Mesenteric fat pad (tissue), 1 donor: ENCODE measurements at places on chromosomes 2 and 18. TPM values are rescaled to one million over a fixed set of nuclear protein-coding genes. Genes with fewer than 3 reads are reported as not detected.

The PNPT1 gene
- 22.8 TPM for total RNA-seq

The IL1RN gene
- total RNA-seq = 8.9 TPM

The PCARE gene
- total RNA-seq = 0.06 TPM

The KRTCAP3 gene
- total RNA-seq = 0.48 TPM

The RGPD3 gene
- total RNA-seq = 0.42 TPM

The MREG gene
- total RNA-seq = 5.7 TPM

The CROCC2 gene
- not detected for total RNA-seq

The SKOR2 gene
- total RNA-seq = not detected

The KANSL1L gene
- 14.6 TPM for total RNA-seq

The MBP gene
- 45.2 TPM for total RNA-seq

The GPR75 gene
- 2.5 TPM for total RNA-seq

DNA sequence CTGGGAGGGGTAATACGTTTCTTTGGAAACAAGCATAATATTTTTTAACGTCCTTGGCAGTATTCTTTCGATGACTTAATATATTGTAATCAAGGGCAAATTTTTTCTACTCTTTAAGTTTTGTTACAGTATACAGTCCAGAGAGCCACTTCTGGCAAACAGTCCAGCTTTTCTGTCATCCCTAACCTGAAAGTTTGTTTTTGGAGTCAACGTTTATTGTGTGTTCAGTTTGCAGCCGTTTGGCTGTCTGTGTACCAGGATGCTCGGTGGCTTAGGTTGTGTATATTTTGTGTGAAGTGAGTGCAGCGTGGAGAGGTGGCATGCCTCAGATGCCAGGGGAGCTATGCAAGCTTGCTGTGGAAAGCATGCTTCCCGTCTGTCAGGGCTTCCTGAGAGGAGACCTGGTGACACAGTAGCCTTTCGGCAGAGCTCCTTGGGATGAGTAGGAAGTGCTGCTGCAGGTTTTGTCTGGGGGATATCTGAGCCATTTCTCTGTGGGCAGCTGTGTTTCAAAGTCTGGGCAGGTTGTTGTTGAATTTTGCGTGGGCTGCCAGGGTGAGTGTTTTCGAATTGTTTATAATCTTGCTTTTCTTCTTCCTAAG is 14.7 kb downstream of the MAP3K20 start:
- DNase-seq = no peak

DNA sequence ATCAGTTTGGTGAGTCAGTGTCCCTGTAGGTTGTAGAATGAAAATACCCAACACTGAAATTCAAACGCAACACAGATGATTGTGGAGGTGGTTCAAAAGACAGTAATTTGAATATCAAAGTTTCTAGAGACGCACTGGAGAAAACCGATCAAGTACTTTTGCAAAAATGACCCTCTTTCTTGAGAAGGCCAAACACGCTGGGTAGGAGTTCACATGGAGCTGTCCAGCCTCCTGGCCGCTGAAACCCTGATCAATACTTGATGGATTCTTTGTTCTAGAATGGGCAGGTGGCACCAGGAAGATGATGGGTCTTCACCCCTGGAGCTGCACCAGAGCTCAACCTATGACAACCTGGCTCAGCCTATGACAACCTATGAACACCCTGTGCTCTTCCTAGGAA is 39.7 kb upstream of the UBE2F start:
- no peak for DNase-seq

GRCh38 chr18:14924226-14924625 is 176.3 kb downstream of the ANKRD30B start:
- no peak for DNase-seq

- peak; percentile 35 for DNase-seq
Observed at GRCh38 chr2:8488001-8488738, 193.7 kb upstream of the ID2 start.

DNA sequence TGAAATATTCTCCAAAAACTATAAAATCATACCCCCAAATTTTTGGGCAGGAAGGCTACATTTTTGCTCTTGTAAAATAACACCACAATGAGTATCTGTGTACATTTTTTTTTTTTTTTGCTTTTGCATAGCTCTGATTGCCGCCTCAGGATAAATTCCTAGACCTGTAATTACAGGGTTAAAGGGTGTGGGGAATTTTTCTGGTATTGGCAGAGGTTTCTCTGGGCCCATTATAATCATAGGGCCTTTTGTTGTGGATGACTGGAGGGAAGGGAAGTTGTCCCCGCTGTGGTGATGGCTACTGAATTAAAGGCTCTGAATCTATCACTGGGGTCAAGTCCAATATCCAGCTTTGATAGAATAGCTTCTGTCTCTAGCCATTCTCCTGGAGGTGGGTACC is 26.6 kb downstream of the CCDC195 start:
- DNase-seq = no peak

DNA sequence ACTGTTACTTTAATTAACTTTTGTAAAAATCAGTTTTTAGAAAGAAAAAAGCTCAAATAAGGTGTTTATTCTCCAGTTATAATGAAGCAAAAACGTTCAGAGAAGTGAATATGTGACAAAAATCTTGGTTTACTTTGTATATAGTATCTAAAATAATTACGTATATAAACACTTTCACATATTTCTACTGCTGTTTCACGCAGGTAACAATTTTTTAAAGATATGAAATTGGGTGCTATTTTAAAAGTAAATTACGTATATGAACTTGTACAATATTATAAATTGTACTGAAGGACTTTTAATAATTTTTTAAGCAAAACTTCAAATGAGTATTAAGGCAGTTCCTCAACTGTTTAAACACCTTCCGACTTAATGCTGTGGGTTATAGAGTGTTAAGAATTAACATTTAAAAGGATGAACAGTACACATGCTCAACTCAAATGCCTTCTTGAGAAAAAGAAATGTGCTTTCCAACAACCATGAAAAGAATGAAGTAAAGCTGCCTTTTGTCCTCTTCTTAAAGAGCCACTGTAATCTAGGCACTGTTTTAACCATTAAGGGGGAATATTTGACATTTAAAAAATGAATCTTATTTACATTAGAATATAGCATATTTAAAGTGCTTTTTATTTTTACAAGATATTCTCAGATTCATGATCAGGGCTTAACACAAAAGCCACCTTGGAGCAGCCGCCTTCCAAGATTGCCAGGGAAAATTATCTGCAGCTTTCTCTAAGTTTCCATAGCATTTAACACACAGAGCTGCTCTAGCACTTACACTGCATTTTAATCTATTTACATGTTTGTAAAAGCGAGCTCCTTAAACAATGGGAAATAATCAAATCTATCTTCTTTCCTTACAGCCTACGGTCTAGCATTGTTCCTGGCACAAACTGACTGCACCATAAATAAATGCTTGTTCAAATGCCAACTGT is 56.5 kb upstream of the CDKL4 start:
- no peak for DNase-seq

DNA sequence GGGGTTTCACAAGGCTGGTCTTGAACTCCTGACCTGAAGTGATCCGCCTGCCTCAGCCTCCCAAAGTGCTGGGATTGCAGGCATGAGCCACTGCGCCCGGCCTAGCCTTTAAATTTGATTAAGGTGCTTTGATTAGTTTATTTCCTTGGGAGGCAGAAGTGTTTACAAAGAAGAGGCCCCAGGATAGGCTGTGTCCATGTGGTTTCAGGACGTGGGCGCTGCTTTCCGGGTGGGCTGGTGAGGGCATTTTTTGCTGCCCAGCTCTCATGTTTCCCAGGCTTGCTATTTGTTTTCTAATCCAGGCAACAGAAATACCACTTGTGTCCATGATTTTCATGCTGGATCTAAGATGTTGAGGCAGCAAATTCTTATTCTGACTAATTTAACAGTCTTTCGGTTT is 124.2 kb downstream of the SH3RF3 start:
- DNase-seq = no peak

DNA sequence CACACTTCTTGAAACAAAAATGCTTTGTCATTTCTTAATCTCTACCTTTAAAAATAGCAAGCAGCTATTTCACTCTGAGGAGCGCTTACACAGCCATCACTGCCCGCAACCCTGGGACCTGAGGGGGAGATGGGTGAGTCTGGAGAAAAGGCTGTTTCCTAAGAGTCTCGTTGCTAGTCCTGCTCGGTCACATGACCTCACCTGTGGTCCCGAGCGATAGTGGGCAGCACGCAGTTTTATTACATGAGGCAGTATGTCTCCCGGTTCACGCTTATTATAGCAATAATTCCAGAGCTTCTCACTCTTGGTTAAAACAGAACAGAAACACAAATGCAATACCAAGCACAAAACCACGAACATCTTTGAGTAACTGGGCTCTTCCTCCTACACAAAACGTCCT is 105.3 kb downstream of the ZNF516 start:
- DNase-seq = no peak

- no peak for DNase-seq
Observed at GRCh38 chr2:3314626-3315025, 63.0 kb downstream of the EIPR1 start.

DNA sequence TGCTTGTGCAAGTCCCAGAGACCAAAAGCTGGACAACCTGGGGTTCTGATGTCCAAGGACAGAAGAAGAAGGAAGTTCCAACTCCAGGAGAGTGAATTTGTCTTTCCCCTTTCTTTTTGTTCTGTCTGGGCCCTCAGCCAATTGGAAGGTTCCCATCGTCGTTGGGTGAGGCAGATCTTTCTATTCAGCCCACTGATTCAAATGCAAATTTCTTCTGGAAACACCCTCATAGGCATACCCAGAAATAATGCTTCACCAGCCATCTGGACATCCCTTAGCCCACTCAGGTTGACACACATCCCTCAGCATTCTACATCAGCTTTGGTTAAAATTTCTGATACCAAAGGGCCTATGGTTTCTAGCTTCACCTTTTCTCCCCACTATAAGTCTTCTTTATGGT is 156.5 kb downstream of the SP3 start:
- DNase-seq = no peak

- no peak for DNase-seq
Observed at GRCh38 chr2:100786297-100786658, 33.7 kb upstream of the NPAS2 start.

- no peak for DNase-seq
Observed at GRCh38 chr18:45580127-45580526, 35.1 kb upstream of the SLC14A2 start.

- DNase-seq = no peak
Observed at GRCh38 chr2:70796262-70796661, 5.8 kb upstream of the FIGLA start.

GRCh38 chr2:16420421-16420820 is 245.2 kb downstream of the CYRIA start:
- no peak for DNase-seq

GRCh38 chr2:26399771-26400376 is 1.8 kb upstream of the DRC1 start:
- no peak for DNase-seq

DNA sequence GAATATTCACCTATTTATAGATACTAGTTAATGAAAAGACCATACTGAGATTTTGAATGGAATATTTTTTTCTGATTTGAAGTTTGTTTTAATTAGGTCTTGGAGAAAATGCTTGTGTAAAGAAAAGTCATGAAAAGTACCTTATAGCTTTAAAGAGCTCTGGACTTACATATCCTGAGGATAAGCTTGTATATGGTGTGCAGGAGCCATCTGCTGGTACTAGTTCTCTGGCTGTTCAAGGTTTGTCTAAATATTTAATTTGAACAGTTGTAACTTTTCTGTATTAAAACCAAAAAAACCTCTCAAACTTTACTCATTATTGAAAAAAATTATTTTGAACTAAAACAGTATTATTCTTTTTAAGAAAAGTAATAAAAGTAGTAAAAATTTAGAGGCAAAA is 50.1 kb downstream of the UBR3 start:
- no peak for DNase-seq

- DNase-seq = no peak
Observed at GRCh38 chr18:42028247-42028832, 73.3 kb downstream of the PIK3C3 start.
